ENCODE measurements at places on chromosomes 3 and 15.

DNA sequence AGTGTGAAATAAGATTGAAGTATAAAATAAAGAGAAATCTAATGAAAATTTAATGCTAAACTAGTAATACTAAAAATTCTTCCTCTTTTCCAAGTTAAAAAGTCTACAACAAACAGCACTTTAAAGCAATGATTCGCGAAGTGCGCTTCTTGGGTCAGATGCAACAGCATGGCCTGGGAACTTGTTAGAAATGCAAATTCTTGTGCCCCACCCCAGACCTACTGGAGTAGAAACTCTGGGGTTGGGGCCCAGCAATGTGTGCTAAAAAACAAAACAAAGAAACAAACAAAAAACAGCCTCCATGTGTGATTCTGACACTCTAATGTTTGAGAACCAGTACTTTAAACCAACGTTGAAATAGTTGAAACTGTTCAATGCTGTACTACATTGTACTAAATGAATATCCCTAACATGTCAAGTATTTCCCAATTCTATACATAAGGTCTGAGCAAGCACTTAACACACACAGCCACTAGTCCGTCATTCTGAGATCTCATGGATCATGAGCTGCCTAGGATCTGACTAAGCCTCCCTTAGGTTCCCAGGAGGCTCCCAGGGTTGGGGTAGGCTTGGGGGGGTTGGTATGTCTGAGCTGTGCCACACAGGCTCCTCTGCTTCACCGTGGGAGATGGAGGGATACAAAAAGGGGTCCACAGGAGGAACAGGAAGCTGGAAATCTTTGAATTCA lies 6.1 kb downstream of the RASGRP1 start:
- DNase-seq: no peak

- peak; percentile 67 for DNase-seq
Measured at GRCh38 chr15:88894348-88894818, 961 bp downstream of the HAPLN3 start.

- no peak for DNase-seq
Measured at GRCh38 chr3:79586232-79586631, 181.6 kb downstream of the ROBO1 start.

DNA sequence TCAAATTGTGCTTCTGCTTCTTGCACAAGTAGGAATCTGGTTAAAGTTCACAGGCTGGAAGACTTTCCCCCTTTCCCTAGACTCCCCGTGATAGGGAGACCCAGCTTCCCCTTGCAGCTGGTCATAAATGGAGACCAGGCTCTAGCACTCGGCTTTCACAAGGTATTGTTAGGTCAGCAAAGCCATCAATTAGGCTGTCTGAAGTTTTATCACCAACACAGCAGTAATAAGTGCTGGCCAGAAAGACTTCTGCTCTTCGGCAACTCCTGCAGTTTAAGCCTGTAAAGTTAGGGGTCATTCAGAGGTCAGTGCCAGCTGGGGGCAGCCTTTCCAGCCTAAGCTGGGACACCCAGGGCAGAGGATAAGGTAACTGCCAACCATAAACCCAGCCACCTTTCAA lies 203.4 kb downstream of the MEIS2 start:
- no peak for DNase-seq

DNA sequence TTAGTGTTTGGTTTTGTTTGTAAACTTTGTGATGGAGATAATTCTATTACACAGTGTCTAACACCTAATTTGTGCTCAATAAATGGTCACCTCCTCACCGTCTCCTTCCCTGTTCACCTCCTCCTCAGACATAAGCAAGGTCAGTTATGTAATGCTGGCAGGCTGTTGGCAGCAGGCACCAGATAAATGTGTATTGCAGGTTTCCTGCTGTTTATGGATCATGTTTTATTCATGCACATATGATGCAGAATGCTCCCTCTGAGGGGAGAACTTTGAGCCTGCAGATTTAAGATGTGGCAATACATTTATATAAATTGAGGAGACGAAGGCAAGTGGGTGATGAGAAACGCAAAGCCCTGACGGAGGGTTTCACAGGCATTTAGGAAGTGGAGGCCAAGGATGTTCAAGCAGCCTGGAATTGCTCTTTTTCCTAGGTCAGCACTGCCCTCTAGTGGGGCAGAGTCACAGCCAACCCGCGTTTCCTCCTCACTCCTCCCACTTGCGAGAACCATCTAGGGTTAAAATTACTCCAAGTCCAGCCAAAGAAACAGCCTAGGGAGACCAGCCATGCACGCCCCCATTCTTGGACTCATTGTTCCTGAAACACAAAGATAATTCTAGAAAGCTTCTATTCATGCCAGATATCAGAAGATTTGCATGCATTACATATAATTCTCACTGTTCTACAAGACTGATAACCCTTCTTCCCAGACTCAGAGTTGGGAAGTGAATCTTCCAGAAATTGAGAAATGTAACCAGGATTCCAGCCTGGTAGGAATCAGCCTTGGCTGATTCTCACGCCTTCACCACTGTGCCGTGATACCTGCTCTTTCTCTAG lies 228.7 kb downstream of the SLCO3A1 start:
- peak; percentile 84 for DNase-seq

DNA sequence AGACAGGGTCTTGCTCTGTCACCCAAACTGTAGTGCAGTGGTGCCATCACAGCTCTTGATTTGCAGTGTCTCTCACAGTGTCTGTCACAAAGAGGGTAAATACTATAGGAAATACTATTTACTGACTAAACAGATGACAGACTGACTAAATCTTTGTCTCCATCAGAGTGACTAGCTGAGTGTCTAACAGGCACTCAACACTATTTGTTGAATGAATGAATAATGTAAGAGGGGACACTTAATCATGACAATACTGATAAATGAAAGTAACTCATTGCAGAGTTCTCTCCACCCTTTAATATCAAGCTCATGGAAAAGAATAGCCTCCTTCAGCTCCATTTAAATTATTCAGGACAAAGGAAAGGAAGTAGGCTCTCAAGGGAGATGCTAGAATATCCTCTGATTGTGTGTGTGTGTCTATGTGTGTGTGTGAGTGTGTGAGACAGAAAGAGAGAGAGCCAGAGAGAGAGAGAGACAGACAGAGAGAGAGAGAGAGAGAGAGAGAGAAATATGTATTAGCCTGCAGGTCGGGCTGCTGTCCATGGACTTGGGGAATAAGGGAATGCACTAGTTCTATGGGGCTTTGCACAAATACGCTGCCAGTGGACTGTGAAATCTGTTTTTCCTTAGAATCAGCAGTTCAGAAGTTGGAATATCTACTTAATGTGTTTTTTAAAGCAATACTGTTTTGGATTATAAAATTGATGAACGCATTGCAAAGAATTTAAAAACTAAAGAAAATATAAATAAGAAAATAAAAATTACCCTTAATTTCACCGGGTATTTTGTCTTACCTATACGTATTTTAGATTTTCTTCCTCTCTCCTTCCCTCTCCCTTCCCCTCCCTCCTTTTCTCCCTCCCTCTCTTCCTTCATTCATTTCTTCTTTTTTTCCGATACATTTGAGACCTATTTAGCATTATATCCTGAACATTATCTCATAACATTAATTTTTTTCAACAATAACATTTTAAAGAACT lies 132.9 kb upstream of the LRIG1 start:
- no peak for DNase-seq

- DNase-seq: no peak
Measured at GRCh38 chr15:78983146-78983918, 38.5 kb upstream of the CTSH start.

DNA sequence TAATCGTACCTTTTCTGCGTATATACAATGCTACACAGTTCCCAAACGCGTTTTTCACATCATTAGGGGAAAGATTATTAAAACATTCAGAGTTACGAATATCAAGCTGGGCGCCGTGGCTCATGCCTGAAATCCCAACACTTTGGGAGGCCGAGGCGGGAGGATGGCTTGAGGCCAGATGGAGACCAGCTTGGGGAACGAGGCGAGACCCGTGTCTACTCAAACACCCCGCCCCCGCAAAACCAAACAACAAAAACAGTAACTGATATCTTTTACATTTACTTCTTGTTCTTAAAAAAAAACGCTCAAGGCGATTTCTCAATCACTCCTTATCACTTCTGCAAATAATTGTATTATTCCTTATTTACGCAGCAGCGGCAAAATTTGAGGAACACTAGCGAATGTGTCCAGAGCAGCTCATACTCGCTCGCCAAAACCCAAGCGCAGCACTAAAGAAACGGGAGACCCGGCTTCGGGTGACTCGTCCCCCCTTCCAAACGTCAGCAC lies 1.2 kb downstream of the ZBTB11 start:
- DNase-seq: peak; percentile 61

DNA sequence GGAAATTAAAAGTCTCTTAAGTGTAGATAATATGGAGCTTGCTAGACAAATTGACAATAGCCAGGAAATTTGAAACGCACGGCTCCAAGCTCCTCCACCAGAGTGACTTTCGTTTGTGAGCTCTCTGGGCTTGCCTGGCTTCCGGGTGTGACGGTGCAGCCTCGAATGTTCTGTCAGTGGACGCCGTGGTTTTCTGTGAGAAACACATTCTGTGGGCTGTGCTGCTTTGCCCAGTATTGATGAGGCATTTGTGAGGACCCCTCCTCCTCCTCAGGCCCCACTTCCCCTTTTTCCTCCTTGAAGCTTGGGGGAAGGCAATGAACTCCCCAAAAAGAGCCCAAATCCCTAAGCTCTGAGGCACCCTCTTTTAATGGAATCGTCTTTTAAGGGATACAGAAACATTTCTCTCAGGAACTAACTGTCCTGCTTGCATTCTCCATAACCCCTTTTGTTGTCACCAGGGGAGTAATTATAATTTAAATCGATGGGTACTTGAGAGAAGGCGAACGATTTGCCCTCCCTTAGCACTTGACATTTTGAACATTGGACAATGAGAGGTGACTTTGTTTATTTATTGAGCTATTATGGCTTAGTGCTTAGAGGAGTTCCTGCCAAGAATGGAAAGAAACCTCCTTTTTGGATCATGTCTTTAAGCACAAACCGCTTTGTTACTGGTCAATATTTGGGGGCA lies 40.8 kb downstream of the POLR2M start:
- DNase-seq: peak; percentile 46

DNA sequence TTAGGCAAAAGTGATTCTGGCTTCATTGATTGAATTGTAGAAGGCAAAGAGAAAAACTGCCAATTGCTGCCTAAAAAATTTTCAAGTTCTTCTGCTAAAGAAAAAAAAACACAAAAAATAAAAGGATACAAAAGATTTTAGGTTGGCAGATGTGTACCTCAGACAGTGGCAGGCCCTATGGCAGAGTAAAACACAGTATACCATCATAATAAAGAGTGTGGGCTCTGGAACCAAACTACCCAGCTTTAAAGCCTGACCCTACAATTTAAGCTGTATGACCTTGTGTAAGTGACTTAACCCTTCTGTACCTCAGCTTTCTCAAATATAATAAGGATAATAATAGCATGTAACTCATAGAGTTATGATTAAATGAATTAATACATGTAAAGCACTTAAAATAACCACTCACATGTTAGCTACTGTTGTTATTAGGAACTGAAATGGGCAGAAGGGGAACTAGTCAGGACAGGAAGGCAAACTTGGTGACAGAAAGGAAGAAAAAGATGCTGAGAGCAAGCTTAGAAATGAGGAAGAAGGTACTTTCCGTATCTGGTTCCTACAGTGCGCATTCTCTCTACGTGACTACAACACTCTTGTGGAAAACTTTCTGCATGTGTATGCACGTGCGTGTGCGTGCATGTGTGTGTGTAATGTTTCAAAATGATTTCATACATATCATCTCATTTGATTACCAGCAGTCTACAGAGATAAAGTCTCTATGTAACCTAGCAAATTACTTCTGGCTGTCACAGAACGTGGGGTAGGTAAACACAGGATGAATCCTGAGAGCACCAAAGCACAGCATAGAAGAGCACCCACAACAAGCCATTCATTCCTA lies 13.6 kb upstream of the GATM start:
- no peak for DNase-seq

DNA sequence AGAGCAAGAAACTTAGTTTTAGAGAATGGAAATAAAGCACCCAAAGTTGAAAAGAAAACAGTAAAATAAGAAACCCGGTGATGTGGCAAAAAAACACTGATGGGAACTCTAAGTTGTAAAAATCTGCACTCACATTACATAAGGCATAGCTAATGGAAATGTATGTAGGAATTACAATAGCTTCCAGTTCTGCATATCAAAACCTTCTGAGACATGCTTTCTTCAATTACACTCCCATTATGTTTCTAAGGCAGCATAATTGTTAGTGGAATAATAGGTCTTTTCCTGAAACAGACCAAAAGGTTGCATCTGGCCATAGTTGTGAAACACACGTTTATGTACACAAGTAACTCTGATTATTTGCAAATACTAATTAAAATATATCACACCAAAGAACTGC lies 41.4 kb downstream of the SLC30A4 start:
- DNase-seq: no peak

DNA sequence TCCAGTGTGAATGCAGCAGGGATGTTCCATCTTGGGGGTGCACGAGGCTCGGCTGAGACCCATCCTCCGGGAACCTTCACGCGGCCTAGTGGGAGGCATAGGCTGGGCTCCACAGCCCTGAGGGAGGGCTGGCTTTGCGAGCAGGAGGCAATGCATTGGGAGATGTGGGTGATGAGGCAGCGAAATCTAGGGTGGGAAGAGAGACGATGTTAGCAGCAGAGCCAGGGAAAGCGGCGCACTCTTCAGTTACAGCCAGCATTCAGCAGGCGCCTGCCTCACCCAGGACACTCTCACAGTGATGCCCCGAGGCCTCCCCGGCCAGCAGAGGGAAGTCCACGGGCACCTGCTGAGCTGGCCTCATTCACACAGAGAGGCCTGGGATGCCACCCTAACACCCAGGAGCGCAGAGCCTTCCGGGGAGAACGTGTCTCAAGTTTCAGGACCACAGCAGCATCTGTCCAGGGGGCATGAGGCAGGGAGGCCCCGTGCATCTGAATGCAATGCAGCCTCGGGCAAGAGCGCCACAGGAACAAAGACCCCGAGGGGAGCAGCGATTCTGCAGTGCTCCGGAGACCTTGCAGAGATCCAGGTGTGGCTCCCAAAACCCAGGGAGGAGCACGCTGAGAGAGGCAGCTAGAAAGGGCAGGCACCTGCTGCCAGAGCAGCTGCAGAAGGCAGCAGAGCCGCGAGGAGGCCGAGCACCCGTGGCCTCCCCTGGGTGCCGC lies 102.4 kb downstream of the NUP210 start:
- DNase-seq: no peak

DNA sequence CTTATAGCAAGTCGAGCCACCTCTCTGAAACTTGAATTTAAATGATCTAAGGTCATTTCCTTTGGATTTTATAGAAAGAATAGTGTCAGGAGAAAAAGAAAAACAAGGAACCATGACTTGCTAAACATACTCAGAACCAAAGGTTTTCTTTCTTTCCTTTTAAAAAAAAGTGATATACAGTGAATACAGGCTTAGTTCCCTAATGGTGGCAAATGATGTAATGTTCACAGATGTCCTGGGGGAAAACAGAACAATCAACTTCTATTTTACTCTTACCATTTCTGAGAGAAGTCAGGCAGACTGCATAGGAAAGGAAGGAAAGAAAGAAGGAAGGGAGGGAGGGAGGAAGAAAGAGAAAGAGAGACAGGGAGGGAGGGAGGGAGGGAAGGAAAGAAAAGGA lies 56.5 kb downstream of the ST6GAL1 start:
- no peak for DNase-seq

- no peak for DNase-seq
Measured at GRCh38 chr3:102016417-102016816, 167.1 kb downstream of the NFKBIZ start.

Measured in right hindlimb (tissue), 1 donor.